ENCODE measurements at places on chromosomes 6 and 20.

DNA sequence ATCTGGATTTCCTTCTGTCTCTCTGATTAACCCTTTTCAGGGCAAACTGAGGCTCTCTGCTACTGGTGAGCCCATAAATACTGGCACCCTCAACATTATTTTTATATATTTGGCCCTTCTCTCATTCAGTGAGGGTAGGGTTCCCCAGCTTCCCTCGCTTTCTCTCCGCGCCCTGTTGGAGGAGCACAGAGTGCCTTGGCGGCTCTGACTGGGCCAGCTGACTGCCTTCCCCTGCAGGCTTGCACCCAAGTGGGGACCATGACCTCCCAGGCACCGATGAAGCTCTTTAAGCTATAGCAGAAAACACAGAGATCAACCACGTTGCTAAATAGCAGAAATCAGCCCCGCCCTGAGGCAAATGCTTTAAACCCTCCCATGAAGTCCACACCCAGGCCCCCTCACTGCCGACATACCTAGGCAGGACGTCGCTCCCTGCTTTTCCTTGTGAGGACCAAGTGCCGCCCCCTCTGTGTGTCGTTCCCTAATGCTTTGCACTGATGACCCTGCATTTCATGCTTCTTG, 105.0 kb downstream of the HUS1B start:
- no peak for DNase-seq

DNA sequence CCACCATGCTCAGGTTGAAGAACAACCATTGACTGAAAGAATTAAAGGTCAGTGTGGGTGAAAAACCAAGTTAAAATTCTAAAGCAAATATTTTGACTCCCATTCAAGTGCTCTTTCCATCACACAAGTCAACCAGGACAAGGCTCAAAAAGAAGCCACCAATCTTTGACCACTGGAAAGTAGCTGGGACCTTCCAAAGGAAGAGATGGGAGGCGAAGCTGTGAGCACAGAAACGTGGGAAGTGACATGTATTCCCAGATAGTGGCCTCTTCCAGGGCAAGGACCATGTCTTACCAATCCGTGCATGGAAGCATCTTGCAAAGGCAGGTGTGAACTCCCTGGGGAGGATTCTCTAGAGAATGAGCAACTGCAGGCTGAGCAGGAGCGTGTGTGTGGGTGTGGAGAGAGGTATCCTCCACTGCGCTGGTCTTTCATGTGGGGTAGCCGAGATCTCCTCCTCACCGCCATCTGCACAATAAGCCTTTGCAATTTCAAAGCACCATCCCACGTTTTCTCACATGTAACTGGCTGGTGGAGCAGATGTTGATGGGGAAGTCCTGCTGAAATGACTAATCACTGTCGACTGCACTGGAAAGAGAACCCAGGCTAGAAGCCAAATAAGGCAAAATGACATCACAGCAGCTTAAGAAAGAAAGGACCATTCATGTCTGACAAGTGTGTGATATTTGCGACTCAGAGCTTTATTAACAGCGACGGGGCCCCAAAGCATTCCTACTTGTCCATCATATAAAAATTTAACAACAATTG, 189.4 kb upstream of the RREB1 start:
- peak; percentile 40 for DNase-seq

DNA sequence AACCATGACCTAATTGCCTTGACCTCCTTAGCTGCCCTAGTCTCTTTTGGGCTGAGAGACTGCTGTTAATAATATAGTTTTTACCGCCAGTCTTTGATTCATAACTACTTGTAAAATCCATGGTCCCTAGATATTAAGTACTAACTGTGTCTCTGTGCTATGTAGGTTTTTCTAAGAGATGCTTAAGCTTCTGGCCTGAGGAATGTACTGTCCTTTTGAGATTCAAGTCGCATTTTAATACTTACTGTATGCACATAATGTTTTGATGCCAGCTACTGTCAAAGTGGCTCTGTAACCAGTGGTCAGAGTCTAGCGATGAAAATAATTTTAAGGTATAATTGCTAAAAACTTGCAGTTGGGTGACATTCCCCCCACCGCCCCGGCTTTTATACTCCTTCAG, 2.1 kb downstream of the AKAP12 start:
- no peak for DNase-seq

- peak; percentile 48 for DNase-seq
These were observed 72.8 kb downstream of the MDGA1 start for GRCh38 chr6:37624606-37625574.

- DNase-seq, result no peak
These were observed 61.4 kb downstream of the NOL4L start for GRCh38 chr20:32523613-32524213.

GRCh38 chr6:46215213-46215612, 44.4 kb upstream of the ENPP5 start:
- DNase-seq, result no peak

DNA sequence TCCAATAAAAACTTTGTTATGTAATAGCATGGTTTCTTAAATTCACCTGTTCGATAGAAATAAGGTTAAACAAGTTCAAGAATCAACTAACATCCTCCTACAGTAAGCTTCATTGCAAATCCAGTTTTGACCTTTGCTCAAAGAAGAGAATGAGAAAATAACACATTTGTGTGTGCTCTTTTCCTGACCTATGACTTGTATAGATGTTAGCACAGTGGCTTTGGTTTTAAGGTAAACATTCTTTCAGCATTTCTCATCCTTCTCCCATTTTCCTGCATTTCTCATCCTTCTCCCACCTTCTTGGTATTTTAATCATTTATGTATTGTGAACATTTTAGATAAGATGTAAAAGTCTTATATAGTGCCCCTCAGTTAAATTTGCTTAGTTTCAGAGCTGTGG, 73.9 kb downstream of the PLCB1 start:
- no peak for DNase-seq

DNA sequence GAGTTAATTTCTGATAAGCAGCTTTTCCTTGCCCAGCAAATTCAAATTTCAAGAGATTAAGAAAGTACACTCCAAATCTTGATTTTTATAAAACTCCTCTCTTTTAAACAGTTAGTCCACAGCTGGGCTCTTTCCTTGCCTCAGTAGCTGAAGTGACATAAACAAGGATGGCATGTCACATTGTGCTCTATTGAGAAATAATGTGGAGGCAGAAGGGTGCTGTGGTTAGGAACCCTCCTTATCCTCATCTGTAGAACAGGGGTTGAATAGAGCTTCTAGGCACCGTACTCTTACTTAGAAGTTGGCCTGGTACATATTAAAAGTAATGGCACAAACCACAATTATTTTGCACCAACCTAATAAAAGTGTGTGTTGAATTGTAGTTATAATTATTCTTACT, 70.3 kb downstream of the RSPO3 start:
- DNase-seq, result no peak

DNA sequence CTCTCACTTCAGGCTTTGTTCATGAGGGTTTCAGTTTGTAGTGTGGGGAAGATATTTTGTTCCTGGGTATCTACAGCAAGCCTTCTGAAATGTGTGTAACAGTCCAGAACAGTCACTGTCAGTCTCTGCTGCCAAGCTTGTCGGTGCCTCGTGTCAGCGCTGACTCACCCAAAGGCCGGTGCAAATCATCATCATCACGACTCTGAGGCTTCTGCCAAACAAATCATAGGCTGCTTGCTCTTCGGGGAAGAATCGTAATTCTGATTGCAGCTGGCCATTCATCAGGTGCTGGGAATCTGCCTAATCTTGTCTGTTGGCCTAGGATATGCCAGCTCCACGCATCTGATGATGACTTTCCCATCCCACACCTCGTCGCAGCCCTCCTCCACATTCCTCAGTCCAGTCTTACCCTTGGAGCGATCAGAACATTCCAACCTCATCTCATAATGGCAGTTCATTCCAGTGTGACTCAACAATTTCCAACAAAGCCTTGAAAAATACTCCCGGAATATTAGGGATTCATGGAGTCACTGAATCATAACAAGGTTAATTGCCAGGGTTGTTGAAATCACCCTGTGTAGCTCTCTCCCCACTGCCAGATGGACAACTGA, 40.9 kb downstream of the ALDH8A1 start:
- DNase-seq, result peak; percentile 26

DNA sequence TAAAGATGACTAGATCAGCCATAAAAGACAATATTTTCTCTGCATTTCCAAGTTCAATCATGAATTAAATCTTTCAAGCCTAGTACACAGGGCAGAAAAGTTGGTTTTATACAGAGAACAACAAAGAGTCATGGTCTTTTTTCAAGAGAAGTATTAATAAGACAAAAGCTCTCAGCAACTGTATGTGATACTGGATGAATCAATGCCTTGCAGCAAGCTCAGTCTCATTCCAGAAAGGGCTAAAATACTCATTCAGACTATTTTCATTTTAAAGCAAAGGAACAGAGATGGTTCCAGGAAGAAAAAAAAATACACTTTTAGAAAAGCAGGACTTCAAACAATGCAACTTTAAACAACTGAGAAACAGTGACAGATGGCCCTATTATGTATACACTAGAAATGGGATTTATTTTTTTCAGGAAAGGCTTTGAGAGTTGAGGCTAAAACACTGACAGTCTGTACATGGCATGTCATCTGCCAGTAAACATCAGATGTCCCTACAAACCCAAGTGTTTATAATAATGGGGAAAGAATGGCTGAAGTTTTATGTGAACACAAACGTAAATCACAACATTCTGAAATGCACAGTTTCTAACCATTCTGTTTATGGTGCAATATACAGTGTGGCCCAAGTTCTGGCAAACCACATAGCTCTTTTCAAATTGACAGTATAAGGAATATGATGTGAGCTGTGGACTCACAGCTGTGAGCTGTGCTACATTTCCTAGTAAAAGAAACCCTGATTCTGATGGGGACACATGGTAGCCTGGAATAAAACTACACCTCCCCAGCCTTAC, 114.3 kb upstream of the DST start:
- no peak for DNase-seq

DNA sequence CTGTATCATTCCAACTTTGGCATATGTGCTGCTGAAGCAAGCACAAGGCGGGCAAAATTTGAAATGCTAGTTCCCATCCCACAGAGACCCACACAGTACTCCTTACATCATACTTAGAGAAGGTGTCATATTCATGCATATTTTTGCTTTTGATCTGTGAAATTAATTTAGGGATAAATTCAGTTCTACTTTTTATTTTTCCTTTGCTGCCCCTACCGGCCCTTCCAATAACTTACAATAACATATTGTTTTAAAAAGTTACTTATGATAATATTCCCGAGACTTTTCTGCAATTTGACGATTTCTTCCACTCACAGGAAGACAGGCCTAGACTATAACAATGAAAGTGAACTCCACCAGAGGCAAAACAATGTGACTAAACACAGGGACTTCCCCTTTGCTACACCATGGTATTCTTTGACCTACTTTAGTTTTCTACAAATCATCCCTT, 35.0 kb downstream of the SESN1 start:
- DNase-seq, result no peak

GRCh38 chr6:46521464-46521971, 30.3 kb upstream of the RCAN2 start:
- no peak for DNase-seq

DNA sequence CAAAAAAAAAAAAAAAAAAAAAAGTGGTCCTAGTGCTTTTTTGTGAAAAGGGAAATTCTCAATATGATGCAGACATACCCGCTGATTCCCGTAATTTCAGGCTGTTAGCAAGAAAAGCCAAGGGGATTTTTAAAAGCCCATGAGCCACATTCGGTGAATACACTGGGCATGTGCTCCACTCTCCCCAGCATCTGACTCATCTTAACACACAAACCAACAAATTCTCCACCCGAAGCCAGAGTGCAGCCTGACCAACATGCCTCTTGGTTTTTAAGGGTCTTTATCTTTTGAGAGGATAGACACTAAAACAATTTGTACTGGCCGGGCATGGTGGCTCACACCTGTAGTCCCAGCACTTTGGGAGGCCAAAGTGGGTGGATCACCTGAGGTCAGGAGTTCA, 45.5 kb upstream of the CD83 start:
- no peak for DNase-seq

GRCh38 chr6:336159-337114, 44.1 kb downstream of the DUSP22 start:
- DNase-seq, result no peak

DNA sequence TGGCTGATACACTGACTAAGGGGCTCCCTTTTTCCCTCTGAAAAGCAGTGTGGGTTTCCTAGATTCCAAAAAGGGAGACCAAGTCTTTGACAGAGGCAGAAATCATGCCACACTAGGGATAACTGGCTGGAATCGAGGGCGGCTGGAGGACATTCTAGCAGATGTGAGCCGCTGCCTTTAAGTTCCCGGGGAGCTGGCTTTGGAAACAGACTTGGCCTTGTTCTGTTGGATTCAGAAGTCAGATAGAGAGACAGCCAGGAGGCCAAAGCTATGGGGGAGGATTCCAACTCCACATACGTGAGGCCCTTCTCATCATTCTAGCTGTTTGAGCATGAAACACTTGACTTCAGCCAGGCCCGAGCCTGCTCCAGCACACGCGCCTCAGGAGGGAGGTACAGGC, 109.9 kb upstream of the FOXC1 start:
- no peak for DNase-seq
